ENCODE measurements at places on chromosomes 4 and X.

DNA sequence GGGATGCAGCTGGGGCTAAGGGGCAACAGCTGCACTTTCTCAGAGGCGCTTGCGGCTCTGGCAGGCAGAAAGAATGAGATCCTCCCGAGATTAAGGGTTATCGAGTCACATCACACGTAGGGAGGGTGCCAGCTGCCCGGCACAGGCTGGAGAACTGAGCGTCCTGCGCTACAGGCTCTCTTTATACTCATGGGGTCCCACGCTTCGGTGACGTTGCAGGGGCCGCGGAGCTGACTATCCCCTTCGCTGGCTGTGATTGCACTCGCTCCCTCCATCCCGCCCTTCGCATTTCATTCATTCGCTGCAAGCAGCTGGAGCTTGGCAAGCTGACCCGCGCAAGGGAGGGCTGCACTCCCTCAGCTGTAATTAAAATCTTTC lies at the start of gene TACR3:
TSS of gene TACR3 (minus strand) at position 156 of the 378 bp plus-strand sequence. CDS start 310 bp downstream, outside the sequence.
- peak; percentile 88 for DNase-seq

DNA sequence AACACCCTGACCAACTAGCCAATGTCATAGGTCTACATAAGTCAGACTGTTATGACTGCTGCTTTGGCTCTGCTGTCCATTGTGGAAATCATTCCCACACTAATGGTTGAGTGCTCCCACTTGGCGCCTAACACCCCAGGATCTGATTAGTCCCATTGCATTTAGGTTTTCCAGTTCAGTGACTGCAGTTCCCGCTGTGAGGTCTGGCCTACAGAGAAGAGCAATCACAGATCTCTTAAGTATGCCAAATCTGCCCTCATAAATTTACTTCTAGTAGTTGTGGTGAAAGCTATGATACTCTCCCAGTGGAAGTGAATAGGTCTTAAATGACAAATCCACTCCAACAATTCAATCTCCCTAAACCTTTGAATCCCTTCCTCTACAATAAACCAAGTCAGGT lies 77.3 kb upstream of the IL2 start:
- no peak for DNase-seq

GRCh38 chrX:23720117-23720677 lies 22.9 kb downstream of the ACOT9 start:
- DNase-seq: no peak

DNA sequence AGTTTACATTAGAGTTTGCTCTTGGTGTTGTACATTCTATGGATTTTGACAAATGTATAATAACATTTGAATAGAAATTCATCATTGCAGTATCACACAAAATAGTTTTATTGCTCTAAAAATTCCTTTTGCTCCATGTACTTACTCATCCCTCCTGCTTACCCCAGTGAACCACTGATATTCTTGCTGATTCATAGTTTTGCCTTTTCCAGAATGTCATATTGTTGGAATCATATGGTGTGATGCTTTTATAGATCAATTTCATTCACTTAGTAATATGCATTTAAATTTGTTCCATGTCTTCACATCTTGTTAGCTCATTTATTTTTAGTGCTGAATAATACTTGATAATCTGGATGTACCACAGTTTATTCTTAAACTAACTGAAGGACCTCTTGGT lies 1593.2 kb downstream of the C4orf33 start:
- DNase-seq: no peak

GRCh38 chrX:36336751-36337150 lies 417.2 kb downstream of the CFAP47 start:
- DNase-seq: no peak

GRCh38 chr4:7435471-7436061 lies 836 bp upstream of the PSAPL1 start:
- no peak for DNase-seq

Data from spinal cord (tissue), 10 donors.